ENCODE measurements at places on chromosomes 7 and 10.

GRCh38 chr7:44327981-44328380 is 2.6 kb upstream of the CAMK2B start:
- no peak for DNase-seq

DNA sequence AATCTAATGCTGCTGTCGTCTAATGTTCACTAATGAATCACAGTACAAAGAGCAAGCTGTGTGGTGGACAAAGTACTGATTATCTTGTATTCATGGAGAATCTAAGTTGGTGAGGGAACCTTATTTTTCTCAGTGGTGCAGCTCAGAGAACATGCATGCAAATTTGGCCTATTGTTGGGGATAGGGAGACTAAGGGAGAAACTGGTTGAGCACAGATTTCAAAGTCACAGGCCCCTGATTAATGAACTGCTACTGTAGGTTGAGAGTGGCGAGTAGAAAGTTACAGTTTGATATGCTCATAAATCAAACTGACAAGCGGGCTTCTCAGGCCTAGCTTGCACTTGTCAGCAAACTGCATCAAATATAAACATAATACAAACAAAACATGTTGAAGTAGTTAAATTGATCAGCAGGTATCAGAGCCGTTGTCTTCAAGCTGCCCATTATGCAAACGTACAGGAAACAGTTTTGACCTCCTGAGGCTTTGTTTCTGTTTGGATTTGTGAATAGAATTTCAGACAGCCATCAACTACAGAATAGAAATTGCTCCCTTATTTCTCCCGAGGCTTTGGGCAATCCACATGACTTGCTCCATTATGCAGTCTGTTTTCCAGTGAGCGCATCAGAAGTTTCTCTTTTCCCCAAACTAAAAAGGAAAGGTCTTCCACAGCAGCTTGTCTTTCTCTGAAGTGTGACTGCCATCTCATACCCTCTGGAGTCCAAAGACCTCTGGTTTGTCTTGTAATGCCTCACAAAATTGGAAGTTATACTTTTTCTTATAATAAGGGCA is 215.8 kb downstream of the FOXP2 start:
- no peak for DNase-seq

- DNase-seq, result no peak
Observed at GRCh38 chr7:44634187-44634838, 27.9 kb downstream of the OGDH start.

DNA sequence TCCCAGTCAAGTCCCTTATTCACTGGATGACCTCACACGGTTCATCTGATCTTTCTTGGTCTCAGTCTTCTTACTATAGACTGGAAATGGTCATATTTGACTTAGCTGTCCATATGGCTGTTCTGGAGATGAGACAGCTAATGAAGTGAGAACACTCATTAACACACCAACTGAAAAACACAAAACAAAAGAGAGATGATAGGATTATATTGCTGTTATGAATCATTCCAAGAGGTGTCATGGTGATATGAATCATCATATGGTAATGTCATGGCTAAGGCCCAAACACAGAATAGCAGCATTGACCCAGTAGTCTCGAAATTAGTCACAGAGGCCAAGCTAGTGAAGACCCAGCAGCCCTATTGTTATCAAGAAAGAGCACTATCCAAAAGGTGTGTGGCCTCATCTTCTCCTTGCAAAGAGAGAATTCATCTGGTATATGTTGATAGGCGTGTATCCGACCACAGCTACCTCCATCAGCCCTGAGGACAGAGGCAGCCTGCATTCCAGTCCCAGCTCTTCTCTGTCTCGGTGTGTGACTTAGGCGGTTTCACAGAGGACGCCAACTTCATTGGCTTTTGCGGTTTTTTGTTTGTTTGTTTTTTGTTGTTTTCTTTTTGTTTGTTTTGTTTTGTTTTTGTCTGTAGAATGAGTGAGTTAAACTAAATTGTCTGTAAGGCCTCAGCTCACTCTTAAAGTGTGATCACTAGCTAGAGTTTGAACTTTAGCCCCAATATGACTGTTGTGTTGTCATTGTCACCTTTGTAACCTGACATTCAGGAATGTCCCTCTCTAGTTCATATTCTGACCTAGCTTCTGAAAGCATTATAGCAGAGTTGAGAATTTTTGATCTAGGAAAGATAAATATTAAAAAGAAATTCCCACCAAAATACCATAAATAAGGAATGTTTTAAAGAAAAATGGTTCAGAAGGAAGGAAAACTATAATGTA is 97.4 kb upstream of the PDCD4 start:
- no peak for DNase-seq

GRCh38 chr10:101226491-101227428 is 2.5 kb downstream of the LBX1 start:
- DNase-seq, result no peak

DNA sequence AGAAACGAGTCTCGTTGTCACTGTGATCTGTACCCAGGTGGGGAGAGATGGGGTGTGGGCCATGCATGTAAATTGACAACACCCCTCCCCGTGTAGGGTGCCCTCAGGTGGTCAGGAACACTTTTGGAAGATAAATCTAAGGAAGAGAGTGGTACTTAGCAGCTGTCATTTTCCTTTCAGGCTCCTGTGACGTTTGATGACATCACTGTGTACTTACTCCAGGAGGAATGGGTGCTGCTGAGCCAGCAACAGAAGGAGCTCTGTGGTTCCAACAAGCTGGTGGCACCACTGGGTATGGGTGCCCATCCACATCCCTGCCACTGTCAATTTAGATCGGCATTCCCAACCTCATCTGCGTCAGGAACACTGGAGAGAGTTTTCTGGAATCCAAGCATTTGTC is 6.3 kb downstream of the ZNF862 start:
- no peak for DNase-seq

DNA sequence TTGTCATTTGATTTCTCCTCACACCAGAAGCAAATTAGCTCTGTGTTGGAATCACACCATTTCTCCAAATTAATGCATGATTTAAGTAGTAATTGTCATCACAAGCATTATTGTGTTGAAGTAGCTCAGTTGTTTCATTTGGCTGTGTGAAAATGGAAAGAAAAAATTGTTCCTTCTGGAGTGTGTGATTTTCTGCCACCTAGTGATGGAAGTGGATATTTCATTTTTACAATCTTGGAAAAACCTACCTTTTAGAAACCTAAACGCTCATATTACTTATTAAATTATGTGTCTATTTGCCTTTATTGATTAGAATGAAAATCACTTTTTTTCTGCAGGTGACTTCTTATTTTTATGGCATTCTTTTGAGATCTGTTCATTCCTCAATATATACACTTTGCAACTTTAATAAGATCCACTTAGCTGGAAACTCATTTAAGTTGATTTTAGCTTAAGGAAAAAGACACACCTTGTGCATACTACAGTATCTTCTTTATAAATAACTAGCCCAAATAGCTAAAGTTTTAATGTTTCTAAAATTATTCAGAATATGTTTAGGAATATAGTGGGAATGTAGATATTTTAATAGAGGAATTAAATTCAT is 50.0 kb downstream of the SRI start:
- DNase-seq, result no peak

DNA sequence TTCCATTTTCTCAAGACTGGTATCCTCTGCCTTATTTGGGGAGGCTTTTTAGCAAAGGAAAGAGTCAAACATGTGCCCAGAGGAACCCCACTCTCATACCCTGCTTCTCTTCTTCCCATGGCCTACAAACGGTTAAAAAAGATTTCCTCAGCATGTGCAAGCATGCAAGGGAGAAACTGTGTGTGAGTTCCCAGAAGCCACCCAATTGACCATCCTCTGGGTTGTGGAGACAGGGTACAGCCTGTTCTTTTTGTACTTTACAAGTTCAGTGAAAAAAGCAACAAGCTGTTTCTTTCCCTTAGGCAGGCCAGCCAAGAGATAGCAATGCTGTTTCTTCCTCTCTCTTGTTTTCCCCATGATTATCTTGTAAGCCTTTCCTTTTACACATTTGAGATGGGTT is 68.8 kb upstream of the MTPN start:
- DNase-seq, result no peak

- no peak for DNase-seq
Observed at GRCh38 chr10:103921248-103921647, 3.3 kb upstream of the STN1 start.

DNA sequence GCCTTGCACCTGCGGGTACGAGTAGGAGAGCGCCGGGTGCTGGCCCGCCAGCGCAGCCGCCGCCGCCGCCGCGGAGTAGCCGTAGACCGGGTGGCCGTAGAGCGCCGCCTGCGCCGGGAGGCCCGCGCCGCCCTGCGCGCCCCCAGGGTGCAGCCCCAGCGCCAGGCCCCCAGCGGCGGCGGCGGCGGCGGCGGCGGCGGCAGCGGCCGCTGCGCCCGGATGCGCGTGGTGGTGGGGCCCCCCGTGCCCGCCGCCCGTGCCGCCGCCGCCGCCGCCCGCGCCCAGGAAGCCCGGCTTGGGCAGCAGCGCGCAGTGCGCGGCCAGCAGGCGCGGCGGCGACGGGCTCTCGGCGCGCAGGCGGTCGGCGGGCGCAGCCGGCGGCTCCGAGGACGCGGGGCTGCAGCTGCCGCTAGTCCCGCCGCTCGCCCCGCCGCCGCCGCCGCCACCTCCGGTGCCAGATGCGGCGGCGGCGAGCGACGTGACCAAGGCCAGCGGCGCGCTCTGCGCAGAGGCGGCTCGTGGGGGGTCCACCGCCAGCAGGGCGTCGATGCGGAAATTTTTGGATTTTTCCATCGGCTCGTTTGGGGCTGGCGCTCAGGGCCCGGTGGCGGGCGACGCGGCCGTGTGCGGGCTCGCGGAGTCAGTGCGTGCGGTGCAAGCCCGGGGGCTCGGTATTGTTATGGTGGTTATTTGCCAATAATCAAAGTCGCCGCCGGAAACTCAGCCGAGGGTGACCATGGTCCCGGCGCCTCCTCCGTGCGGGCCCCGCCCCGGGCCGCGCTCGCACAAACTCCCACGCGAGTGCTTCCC is 480 bp downstream of the MNX1 start:
- no peak for DNase-seq

GRCh38 chr10:128614802-128615553 is 488.8 kb upstream of the MKI67 start:
- peak; percentile 10 for DNase-seq

- DNase-seq, result no peak
Observed at GRCh38 chr10:73863039-73863817, 11.1 kb downstream of the CAMK2G start.

DNA sequence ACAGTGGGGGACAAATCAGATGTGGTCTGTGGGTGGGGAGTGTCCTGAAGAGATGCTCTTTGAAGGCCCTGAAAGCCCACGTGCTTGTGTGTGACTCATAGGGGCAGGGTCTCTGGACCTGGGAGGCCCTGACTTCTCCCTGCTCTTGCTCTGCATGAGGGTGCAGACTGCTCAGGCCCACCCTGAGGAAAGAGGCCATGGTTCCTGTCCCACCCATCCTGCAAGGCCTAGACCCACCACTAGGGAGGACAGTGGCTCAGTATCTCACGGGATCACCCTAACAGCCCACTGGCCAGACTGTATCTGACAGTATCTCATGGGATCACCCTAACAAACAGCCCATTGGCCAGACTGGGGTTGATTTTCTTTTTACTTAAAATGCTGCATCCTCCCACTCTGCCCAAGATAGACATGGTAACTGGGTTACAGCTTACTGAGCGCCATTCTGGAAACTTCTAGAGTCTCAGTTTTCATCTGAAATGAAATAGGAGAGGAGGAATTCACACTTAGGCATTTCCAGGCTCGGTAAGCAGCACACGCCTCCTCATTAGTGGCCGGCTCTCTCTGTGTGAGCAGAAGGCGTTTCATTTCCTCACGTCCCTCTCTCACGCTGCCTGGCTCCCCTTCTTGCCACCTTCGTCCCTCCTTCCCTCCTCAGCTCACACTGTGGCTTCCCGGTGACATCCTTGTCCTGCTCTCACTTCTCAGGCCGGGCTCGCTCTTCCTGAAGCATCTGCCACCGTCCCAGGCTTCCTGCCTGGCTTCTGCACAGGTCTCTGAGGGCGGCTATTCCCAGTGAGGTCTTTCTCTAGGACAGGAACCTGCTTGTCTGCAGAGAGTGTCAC is 242.6 kb downstream of the GLRX3 start:
- no peak for DNase-seq

DNA sequence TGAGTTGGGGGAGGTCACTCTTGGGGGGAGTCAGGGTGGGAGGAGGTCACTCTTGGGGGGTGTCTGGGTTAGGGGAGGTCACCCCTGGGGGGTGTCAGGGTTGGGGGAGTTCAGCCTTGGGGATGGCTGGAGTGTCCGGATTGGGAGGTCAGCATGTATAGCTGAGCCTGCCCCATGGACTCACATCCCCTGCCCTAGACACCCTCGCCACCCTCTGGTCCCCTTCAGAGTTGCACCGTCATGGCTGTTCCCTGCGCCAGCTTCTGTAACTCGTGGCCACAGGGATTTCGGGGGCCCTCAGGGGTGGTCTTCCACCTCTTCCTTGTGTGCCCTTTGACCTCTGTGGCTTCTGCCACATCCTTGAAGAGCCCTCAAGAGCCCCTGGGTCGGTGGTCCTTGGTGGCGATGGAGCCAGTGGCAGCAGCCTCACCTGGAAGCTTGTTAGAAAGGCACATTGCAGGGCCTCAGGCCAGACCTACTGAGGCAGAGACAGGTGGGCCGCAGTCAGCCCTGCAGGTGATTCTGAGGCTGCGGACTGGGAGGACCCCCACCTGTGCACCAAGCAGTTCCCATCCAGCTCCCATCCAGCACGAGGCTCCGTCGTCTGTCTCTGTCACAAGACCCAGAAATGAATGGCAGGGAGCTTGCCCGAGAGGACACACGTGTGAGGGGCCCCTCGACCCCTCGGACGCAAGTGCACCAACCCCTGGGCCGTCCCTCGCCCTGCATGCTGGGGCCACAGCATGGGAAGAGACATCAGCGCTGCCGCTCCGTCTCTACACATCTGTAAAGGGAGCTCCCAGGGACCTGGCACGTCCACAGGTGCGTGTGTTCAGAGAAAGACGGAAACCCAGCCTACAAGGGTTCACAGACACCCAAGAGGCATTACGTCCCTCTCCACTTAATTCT is 44.7 kb upstream of the SUN1 start:
- no peak for DNase-seq

GRCh38 chr7:153188630-153189029 is 429.1 kb downstream of the ACTR3B start:
- DNase-seq, result no peak

GRCh38 chr10:28387140-28387539 is 84.3 kb upstream of the MPP7 start:
- no peak for DNase-seq

DNA sequence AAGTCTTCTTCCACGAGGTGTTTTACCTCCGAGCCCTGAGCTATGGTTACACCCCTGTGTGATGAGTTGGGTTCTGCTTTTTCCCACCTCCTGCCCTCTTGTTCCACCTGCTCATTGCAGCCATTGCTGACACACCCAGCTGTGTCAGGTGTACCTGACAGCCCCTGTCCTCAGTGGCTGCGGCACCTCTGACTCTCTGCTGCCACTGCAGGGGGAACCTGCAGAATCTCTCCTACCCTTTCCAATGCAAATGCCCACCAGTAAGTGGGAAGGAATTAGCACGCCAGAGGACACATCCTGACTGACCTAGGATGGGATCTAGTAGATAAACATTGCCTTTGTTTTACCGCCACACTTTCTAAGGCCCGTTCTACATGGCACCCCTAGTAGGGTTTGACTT is 600.9 kb upstream of the MKI67 start:
- no peak for DNase-seq

- peak; percentile 76 for DNase-seq
Observed at GRCh38 chr10:25174461-25175230, at the start of gene GPR158. Gene GPR158, plus strand, starts transcription at chr10:25175001. Its CDS starts 420 bp downstream, at chr10:25175421.

GRCh38 chr10:47146572-47146971 is 153.4 kb upstream of the GDF10 start:
- no peak for DNase-seq
